ENCODE measurements at places on chromosomes 12 and 14. TPM values are rescaled to one million over a fixed set of nuclear protein-coding genes. Genes with fewer than 3 reads are reported as not detected.

The SLC5A8 gene
- 0.12 TPM for total RNA-seq

The ARMH4 gene
- total RNA-seq: 4.6 TPM

The TAS2R7 gene
- not detected for total RNA-seq

The DACT1 gene
- 9.7 TPM for total RNA-seq

The KCTD10 gene
- total RNA-seq: 99.6 TPM

The TUNAR gene
- total RNA-seq: not detected

The NEDD1 gene
- 15.3 TPM for total RNA-seq

DNA sequence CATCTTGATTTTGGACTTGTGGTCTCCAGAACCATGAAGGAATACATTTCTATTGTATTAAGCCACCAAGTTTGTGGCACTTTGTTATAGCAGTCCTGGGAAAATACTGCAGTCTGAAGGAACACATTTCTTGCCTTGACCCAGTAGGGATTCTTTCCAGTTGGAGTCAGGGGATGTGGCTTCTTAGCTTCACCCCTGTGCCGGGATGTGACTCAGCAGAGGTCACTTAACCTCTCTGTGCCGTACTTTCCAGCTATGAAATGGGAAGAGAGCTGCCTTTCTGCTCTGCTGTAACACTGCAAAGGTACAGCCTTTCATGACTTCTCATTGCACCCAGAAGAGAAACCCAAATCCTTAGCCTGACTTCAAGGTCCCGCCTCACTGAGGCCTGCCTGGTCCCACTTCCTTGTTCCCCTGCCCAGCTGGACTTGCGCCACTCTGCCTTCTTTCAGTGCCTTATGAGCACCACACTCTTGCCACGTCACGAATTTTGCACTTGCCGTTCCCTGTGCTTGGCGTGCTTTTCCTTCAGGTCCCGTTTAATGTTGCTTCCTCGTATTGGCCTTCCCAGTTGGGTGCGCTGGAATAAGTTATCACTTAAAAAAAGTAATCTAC, 24.2 kb downstream of the CHST11 start:
- DNase-seq: no peak

DNA sequence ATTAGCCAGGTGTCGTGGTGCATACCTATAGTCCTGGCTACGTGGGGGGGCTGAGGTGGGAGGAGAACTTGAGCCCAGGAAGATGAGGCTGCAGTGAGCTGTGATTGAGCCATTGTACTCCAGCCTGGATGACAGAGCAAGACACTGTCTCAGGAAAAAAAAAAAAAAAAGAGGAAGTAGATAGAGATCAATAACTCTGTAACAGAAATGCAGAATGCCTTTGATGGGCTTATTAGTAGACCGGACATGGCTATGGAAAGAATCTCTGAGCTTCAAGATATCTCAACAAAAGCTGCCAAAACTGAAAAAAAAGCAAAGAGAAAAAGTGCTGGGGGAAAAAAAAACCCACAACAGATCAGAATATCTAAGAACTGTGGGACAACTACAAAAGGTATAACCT, 37.5 kb downstream of the GPR68 start:
- no peak for DNase-seq

GRCh38 chr12:107244584-107244983, 151.2 kb upstream of the CRY1 start:
- no peak for DNase-seq

DNA sequence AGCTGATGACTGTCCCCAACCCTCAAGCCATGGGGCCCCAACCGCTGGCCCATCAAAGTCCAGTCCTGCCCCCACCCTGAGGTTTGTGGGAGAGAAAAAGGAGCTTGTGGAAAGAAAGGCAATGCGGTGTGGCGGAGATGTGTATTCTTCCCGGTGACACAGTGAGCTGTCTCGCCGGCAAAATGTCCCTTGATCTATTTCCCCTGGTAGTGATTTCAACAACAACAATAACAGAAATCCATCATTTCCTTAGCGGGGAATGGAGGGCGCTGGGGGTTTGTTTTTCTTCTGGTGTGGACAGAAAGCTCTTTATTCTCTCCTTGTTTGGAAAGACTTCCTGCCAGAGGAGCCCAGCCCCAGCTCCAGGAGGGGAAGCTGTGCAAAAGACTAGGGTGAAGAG, 93.7 kb upstream of the LHX5 start:
- no peak for DNase-seq

GRCh38 chr12:131091976-131092691, 138.4 kb downstream of the ADGRD1 start:
- peak; percentile 11 for DNase-seq

GRCh38 chr12:63036216-63036973, 101.4 kb upstream of the PPM1H start:
- DNase-seq: no peak

DNA sequence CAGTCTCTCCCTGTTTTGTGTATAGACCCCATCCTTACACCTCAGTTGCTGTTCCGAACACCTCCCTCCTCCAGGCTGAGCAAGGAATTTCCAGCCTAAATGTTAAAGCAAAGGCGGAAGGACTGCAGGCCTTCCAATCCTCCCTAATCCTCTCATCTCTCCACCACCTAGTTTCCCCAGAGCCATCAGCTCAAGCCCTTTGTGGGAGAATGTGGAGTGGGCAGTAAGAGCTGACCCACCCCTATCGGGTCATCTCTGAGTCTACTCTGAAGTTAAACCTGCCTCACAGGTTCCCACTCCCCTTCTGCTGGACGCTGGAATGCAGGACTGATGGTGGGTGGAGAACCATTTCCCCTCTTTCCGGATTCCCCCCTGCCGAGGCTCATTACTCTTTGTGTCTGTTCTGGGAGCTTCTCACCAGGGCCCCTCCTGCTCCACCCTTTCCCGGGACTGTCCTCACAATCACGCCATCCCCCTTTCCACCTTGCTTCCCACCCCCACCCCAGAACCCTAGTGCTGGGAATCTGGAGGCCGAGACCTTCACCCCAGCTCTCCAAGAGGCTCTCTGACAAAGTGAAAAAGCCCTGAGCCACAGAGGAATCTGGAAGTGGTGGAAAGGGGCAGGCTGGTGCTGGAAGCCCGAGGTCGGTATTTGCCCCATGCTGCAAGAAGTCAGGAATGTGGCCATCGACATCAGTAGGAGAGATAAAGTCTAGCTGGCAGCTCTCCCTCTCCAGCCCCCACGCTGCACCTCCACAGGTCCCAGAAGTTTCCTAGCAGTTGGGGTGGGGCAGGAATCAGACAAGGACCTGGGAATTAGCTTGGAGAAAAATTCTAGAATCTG, 3.3 kb upstream of the KRT18 start:
- DNase-seq: no peak

GRCh38 chr14:33726685-33727084, 224.2 kb downstream of the EGLN3 start:
- DNase-seq: no peak

DNA sequence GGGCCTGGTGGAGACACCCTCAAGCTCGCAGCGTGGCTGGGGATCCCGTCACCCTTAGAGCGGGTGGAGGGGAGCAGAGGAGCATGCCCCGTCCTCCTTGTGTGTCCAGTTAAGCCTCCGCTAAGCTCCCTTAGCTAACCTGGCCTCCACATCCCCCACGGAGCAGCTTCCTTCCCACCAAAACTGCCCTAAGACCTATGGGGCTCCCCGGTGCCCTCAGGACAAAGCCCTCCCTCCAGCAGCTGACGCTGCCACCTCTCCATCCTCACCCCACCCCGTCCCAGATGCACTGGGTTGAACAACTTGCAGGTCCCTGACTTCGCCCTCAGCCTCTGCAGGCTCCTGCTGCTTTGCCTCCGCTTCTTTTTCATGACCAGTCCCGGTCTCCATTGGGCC, 4.0 kb downstream of the AHNAK2 start:
- no peak for DNase-seq

DNA sequence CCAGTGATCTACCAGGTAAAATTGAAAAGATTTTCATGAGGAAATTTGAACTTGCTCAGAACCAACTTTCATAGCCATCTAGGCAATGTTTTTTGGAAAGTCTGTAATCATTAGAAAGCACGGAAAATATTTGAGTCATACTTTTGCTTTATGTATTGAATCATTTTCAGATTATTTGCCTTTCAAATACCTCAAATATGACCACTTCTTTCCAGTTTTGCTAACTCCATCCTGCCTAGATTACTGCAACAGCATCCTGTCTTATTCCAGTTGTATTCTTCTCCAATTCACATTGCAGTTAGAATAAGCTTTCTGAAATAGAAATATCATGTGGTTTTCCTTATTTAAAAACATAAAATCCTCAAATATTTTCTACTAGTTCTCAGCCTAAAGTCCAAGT, 239.8 kb upstream of the FAR2 start:
- no peak for DNase-seq

DNA sequence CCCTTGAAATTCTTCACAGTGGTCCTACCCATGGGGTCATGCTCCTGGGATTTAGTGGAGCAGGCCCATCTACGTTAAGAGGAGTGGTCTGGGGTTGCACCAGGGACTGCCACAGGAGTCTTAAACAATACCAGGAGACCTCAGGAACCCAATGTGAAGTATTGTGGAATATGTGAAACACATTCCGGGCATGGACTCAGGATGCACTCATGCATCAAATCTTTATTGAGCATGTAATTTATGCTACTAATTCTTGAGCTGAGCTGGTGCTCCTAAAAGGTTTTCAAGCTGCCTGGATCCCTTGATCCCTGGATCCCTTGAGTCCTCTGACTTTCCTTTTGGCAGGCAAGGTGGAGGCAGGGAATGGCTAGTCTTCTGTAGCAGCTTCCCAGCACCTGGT, 8.8 kb downstream of the SERPINA10 start:
- DNase-seq: no peak

GRCh38 chr12:19584732-19585131, 145.4 kb downstream of the AEBP2 start:
- DNase-seq: no peak

DNA sequence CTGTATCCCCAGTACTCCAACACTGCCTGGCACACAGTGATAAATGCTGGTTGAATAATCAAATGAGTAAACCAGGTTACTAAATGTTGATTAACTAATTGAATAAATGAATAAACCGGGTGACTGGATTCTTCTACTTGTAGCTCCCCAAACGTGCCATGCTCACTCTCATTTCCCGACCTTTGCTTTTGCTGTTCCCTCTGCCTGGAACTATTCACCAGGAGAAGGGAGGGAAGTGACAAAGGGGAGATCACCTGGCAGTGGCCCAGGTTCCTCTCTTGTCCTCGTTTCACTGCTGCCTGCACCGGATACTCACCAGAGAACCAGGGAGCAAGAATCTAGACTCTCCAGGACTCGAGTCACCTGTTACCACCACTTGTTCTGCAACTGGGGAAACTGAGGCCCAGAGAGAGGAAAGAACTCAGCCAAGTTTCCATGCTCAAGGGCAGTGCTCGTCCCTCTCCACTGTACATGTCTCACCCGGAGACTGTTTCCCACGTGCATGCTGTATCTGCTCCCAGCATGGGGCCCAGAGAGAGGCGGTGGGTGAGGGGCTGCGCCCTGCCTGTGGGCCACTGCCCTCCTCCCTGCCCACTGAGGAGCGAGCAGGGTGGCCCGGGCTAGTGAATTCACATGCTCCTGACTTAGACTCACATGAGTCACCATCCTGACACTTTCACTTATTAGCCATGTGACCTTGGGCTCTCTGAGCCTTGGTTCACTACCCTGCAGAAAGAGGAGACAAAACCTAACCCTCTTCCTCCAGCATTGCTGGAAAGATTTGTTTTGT, 17.7 kb upstream of the POP5 start:
- no peak for DNase-seq

DNA sequence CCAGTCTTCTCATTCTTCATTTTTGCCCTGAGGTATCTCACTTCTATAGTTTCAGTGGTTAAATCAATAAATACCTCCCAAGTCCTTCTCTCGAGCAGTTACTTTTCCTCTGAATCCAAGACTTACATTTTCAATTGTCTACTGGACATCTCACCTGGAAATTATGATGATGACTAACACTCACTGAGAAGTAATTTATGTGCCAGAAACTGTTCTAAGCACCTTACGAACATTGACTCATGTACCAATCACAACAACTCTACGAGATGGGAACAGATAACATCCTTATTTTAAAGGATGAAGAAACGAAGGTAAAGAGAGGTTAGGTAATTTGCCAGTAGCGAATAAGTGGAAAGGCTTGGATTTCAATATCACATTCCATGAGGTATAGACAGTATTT, 94.1 kb downstream of the EML5 start:
- DNase-seq: no peak

GRCh38 chr12:56337753-56338251, 882 bp upstream of the IL23A start:
- DNase-seq: no peak

GRCh38 chr12:124322271-124322998, 27.5 kb downstream of the RFLNA start:
- DNase-seq: no peak

DNA sequence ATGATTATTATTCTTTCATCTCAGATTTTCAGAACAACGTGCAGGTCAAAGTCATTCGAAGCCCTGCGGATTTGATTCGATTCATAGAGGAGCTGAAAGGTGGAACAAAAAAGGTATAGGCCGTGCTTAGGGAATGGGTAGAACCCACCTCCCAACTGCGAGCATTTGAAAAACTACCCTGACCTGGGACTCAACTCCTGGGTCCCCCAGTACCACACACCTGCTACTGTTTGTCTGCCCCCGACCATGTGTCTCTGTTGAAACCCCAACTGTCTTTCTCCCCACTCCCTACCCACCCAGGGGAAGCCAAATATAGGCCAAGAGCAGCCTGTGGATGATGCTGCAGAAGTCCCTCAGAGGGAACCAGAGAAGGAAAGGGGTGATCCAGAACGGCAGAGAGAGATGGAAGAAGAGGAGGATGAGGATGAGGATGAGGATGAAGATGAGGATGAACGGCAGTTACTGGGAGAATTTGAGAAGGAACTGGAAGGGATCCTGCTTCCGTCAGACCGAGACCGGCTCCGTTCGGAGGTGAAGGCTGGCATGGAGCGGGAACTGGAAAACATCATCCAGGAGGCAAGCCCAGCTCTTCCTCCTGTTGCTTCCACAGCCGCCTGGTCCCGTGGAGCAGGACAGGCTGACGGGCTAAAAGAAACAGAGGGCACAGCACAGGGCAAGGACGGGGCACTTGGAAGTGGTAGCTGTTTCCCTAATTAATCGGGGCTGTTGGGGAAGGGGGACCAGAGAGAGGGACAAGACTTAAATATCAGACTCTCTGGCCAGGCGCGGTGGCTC, 20.5 kb downstream of the AGAP2 start:
- no peak for DNase-seq

GRCh38 chr12:124279315-124279714, 15.6 kb upstream of the RFLNA start:
- DNase-seq: no peak

DNA sequence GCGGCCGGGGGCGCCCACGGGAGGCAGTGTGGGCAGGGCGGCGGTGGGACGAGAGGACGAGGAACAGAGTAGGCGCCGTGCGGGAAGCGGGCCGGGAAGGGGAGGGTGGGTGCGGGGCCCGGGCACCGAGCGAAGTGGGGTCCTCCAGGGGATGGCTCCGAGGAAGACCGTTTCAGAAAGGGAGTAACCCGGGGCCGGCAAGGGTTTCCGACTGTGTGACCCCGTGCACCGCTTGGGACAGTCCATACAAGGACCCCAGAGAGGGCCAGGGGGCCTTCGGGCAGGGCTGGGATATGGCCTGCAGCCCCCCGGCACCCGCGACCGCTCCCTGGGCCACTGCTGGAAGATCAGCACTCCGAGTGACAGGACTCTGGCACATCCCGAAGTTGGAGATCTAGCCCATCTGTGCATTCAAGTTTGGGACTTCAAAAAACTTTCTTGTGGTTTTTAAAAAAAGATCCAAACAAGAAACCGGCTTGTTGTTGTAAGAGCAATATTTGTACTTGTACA, 448 bp downstream of the TSPAN9 start:
- DNase-seq: no peak

GRCh38 chr12:11771895-11772502, 122.5 kb downstream of the ETV6 start:
- DNase-seq: no peak

GRCh38 chr12:30092983-30093617, 309.4 kb upstream of the TMTC1 start:
- DNase-seq: no peak

GRCh38 chr14:95557832-95558231, 23.0 kb downstream of the GLRX5 start:
- DNase-seq: no peak
